Mucosa of gallbladder (tissue), 1 donor: ENCODE measurements at places on chromosomes 11 and 22. TPM values are rescaled to one million over a fixed set of nuclear protein-coding genes. Genes with fewer than 3 reads are reported as not detected.

DBX1 gene
- total RNA-seq, result not detected

OR51B2 gene
- total RNA-seq, result not detected

UPK3A gene
- total RNA-seq, result 0.40 TPM

PPP1CA gene
- total RNA-seq, result 140 TPM

SLC22A25 gene
- 2.0 TPM for total RNA-seq

OR51B4 gene
- total RNA-seq, result 0.23 TPM

BIK gene
- total RNA-seq, result 19.0 TPM

PKDREJ gene
- total RNA-seq, result 0.32 TPM

UBQLN3 gene
- total RNA-seq, result 0.26 TPM

HIC2 gene
- 4.5 TPM for total RNA-seq

ANKRD13D gene
- total RNA-seq, result 80.5 TPM

CSF2RB gene
- 5.8 TPM for total RNA-seq

INPP5J gene
- total RNA-seq, result 8.7 TPM

PTPN5 gene
- total RNA-seq, result 0.43 TPM

BAIAP2L2 gene
- total RNA-seq, result 216 TPM

POU2AF3 gene
- 14.0 TPM for total RNA-seq

NRXN2 gene
- 8.1 TPM for total RNA-seq

APLNR gene
- total RNA-seq, result 4.0 TPM

OR4D5 gene
- not detected for total RNA-seq
